SK-N-SH treated with all-trans-retinoic acid at 6 μM for 48 hours (cell line): ENCODE measurements at places on chromosomes 5 and 9.

DNA sequence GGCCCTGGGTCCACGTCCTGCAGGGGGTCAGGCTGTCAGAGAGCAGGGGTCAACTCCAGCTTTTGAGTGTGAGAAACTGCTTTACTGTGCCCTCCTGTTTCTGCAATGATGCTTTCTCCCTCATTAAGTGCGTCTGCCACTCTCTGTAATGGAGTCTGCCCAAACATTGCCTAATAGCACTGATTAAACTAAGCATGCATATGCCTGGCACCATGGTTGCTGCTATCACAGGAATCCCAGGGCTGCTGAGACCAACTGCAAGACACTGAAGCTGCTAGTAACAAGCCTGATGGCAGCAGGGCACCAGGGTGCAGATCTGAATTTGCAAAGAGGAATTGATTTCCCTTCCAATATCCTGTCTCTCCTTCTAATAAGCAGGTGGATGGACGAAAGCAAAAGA, 125.3 kb downstream of the SLC24A2 start:
- ATAC-seq, result no peak

GRCh38 chr5:160011471-160011870, 2.5 kb downstream of the TTC1 start:
- no peak for ATAC-seq

GRCh38 chr9:121299467-121300282, 31.7 kb downstream of the GSN start:
- peak; percentile 57 for ATAC-seq

DNA sequence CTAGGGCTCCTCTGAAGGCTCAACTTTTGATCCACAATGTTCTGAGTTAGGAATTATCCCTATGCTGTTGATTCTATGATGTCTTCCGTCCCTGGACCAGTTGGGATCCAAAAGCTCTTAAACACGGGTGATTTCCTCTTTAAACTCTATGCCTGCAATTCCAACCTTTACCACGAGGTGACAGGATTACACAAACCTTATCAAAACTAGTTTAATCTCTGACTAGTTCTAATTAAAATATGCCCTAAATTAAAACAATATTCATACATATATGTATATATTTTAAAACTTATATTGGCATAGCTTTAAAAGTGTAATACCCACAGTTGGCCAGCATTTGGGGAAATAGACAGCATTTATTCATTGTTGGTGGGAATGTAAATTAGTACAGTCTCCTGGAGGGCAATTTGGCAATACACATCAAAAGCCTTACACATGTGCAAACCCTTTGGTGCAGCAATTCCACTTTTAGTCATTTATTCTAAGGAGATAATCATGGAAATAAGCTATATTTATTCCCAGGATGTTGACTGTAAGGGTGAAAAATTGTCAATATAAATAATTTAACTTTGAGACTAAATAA, 51.6 kb upstream of the PHYKPL start:
- ATAC-seq, result no peak

DNA sequence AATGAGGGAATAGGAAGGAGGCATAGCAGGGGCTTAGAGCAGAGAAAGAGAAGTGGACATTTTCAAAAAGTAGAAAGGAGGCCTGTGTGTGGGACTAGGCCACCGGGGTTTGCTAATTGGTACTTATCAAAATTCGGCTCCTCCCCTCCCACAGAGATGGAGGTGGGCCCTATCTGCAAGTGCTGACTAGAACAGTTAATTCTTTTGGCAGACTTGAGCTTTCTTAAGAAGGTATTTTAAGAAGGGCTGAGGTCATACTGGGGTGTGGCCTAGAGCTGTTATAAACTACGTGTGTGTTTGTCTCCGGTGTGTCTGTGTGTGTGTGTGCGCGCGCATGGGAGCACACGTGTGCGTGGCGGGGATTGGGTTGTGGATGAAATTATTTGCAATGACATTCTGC, 1086.5 kb downstream of the EFNA5 start:
- ATAC-seq, result no peak

DNA sequence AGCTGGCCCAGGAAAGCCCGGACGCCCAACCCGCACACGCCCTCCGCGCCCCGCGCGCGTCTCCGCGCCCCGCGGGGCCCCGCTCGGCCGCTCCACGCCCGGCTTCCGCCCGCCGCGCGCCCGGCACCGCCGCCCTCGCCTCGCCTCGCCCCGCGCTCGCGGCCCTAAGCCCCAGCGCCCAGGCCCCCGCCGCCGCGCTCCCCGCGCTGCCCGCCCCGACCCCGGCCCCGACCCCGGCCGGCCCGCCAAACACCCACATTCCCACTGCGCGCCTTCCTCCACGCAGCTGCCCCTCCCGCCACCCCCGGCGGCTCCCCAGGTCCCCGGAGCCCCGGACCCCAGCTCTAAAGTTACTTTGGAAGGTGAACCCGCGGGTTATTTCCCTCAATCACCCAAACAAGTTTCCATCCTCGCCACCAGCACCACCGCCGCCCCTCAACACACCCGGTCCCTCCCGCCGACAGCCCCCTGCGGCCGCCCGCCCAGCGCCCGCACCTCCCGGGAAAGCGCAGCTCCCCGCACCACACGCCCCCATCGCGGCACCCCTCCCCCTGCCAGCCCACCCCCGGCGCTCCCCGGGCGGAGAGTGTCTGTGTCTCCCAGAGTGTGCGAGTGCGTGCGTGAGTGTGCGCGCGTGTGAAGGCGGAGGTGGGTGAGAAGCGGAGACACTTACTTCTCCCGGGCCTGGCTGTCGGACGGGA, 439 bp downstream of the SSBP2 start:
- ATAC-seq, result peak; percentile 39

- ATAC-seq, result no peak
Measured at GRCh38 chr5:76319673-76320072, 83.4 kb upstream of the IQGAP2 start.

DNA sequence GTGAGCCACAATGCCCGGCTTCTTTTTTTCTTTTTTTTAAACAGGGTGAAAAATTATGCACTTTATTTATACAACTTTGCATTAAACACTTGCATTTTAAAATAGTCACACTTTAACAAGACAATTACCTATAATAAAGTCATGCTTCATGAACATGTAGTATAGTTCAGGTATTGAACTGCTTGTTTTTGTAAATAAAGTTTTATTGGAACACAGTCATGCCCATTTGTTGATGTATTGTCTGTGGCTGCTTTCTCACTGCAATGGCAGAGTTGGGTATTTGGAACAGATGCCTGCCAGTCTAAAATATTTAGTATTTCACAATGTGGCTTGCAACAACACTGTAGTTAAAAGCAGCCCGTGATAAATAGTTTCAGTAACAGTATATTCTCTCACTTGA, 32.8 kb upstream of the CCL21 start:
- ATAC-seq, result no peak

DNA sequence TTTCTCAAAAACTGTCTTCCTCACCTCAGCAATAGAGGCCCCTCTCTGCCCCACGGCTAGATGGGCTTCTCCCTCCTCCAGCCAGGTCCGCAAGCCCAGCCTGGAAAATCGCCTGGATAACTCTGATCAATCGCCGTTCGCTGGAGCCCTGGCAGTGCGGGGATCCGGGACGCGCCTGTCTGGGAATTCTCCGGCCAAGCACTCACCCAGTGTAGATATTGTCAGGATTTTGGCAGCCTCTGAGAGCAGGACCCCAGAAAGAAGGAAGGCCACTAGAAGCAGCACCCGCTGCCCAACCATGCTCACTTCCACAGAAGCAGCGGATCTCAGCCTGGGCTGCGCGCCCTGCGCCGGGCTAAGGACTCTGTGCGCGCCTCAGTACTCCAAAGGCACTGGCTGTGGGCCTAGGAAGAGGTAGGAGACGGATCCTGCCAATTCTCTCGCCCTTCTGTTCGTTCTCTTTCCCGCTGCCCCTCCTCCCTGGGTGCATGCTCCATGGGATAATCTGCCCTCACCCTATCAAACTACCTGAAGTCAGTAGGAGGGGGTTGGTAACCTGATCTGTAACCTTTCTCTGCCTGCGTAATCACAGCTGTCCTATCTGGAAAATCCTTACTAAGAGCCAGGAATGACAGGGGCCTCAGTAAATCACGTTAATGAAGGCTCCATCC, at the start of gene UGT3A1:
Gene UGT3A1 (minus strand): TSS at position 450 of the 671 bp plus-strand sequence. CDS start 150 bp downstream, at position 300.
- no peak for ATAC-seq

DNA sequence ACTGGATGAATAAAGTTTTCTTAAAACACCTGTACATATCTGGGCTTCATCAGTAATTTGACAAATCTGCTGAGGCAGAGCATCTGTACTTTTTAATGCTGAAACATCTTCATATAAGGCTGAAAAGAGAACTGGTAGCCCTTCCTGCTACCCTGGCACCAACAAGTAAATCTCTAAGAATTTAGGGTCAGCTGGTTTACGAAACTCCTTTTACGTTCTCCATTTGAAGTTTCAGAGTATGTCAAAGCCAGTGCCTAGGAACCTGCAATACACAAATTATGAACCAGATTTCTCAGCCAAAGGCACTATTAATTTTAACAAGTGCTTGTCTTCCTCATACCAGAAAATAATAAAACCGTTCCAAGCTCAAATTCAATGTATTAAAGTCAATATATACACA, 3.8 kb downstream of the ZFAND5 start:
- no peak for ATAC-seq

DNA sequence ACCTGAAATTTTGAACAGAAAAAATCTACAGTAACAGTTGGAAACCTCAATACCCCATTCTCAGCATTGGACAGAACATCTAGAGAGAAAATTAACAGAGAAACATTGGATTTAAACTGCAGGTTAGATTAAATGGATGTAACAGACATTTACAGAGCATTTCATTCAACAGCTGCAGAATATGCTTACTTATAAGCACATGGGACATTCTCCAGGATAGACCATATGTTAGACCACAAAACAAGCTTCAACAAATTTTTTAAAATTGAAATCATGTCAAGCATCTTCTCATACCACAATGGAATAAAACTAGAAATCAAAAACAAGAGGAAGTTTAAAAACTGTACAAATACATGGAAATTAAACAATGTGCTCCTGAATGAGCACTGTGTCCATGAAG, 316.3 kb downstream of the FAM170A start:
- no peak for ATAC-seq

- ATAC-seq, result no peak
Measured at GRCh38 chr9:20295555-20295954, 326.7 kb downstream of the MLLT3 start.

GRCh38 chr5:80713631-80714030, 58.8 kb upstream of the DHFR start:
- ATAC-seq, result no peak

DNA sequence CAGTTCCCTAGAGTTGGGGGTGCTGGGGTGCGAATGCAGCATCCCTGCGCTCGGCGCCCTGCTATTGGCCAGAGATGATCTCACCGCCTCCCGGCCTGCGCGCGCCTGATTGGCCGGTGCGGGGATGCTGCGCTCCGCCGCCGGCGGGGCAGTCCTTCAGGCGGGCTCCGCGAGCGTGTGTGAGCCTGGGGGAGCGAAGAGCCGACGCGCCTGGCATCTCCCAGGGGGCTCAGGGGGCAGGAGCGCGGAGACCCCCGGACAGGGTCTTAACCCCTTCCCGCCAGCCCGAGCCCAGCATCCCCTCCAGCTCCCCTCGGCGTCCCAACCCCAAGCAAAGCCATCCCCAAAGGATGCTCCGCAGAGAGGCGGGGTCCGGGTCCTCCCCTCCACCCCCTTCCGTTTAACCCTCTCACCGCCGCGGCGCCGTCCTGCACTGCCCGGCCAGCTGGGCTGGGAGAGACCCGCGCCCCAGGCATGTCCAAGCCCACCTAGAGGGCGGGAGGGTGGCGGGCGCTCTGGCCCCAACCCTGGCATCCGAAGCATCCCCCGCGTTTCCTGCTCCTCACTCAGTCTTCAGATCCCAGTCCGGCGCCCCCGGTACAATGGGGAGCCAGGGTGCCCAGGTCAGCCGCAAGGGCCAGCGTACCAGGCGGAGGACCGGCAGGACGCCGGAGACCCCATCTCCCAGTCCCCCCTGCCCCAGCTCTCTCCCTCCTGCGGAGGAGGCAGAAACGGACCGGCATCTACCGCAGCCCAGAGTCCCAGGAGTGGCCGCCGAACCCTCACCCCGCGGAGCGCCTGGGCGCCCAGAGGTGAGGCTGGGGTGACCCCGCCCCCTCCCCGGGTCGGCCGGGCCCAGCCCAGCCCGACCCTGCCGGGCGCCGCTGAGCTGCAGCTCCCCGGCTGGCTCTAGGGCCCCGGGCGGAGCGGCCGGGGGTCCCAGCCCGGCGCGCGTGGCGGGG, 19.3 kb upstream of the TOR2A start:
- ATAC-seq, result peak; percentile 96

GRCh38 chr5:90941002-90941720, 382.6 kb downstream of the ADGRV1 start:
- ATAC-seq, result no peak

DNA sequence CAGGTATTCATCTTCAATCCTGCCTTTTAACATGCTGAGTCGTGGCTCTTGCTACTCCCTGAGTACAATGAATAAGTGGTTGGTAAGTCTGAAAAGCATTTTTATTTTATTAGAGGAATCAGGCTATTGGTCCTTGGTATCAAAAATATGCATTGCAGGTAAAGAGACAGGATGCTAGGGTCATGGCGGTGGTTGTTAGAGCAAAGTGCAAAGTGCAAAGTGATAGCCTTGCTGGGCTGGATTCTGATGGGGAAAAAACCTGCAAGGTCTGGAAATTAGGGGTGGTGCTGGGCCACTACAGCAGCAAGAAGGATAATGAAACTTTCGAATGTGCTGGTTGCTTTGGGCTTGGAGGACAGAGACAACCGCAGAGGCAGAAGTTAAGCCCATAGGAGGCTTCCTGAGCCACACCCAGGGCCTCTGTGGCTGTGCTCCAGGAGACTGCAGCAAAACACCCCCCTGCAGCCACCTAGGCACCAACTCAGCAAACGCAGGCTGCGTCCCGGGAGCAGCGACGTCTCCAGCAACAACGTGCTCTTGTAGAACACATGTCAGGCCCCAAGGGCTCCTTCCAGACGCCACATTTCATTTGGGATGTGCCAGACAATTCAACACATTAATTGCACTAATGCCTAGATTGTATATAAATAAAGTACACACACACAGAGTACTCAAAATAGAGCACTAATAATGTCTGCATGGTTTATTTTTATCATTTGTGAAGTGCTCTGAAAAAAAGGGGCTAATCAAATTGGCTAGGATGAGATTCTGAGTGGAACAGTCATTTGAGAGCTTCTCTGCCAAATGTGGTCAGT, 149.8 kb upstream of the RAPGEF1 start:
- ATAC-seq, result peak; percentile 50

DNA sequence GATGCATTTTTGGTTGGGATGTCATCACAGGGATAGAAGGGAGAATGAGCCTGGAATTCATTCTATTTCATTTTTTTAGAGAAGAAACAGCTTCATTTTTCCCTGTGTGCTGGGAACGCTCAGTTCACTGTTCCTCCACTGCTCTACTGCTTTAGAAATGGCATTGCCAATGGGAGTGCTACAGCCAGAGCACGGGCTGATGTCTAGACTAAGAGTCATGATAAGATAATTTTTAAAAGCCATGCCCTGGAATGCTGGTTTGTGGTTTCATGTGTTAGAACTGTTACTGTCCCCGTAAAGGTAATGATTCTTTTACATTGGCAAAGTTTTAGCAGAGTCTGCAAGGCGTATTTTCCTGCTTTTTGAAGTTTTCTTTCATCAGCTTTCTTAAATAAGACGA, 119.6 kb downstream of the SEMA6A start:
- ATAC-seq, result peak; percentile 90

- peak; percentile 37; the same call in 1 of the 3 replicates for ATAC-seq
Measured at GRCh38 chr9:3968891-3969290, 331.0 kb downstream of the GLIS3 start.
